ENCODE measurements at places on chromosomes 16 and 17.

GRCh38 chr17:46013502-46014165 is 14.6 kb downstream of the STH start:
- DNase-seq, result peak; percentile 70

GRCh38 chr16:27441998-27442397 is 40.0 kb downstream of the IL21R start:
- no peak for DNase-seq

DNA sequence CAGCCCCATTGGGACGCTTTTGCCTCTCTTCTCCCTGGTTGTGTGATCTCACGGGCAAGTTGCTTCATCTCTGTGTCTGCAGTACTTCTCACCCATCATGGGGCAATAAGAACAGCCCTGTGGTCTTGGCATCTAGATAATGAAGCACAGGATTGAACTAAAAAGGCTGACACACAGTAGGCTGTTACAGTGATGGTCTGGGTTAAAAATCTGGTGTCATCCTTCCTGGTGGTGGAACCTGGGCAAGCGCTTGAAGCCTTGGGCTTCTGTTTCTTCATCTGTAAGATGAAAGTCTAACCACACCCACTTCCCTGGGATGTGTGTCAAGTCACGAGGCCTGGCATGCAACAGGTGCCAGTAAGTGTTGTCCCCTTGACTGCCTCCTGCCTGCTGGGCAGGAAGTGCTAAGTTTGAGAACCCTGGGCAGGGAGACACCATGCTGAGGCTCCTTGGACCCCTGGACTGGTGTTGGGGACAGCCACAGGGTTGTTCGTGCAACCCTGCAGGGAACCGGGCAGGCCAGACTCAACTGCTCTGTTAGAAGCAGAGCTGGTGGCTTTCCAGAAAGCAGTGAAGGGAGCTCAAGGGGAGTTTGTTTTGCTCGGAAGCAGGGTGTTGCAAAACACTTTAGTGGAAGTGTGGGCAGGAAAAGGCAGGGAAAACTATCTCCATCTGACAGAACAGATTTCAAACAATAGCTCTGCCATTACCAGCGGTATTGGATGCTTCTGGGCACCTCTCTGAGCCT is 5.9 kb upstream of the MAP2K3 start:
- DNase-seq, result no peak

GRCh38 chr17:7633093-7633492 is 3.2 kb downstream of the SHBG start:
- no peak for DNase-seq

DNA sequence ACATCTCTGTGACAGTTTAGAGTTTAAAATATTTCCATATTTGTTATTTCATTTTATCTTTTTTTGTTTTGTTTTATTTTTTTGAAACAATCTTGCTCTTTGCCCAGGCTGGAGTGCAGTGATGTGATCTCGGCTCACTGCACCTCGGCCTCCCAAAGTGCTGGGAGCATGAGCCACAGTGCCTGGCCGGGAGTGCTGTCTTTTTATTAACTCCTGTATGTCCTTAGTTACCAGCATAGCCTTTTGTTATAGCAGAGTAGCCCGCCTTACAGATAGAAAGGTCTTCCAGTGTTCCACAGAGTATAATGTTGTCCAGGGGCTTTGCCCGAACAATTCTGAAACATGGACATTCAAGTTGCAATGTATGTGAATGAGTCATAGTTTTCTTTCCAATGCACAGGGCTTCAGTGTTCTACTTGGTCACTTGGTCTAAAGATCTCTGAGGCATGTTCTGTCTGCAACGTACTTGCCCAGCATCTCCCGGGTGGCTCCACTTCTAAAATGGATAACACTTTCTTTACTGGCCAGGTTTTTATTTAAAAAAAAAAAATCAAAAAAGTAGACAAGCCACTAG is 125.6 kb downstream of the KCNJ18 start:
- no peak for DNase-seq
